ENCODE measurements at places on chromosomes 3 and 15.

GRCh38 chr3:60571511-60571910, 679.7 kb downstream of the FHIT start:
- no peak for DNase-seq

DNA sequence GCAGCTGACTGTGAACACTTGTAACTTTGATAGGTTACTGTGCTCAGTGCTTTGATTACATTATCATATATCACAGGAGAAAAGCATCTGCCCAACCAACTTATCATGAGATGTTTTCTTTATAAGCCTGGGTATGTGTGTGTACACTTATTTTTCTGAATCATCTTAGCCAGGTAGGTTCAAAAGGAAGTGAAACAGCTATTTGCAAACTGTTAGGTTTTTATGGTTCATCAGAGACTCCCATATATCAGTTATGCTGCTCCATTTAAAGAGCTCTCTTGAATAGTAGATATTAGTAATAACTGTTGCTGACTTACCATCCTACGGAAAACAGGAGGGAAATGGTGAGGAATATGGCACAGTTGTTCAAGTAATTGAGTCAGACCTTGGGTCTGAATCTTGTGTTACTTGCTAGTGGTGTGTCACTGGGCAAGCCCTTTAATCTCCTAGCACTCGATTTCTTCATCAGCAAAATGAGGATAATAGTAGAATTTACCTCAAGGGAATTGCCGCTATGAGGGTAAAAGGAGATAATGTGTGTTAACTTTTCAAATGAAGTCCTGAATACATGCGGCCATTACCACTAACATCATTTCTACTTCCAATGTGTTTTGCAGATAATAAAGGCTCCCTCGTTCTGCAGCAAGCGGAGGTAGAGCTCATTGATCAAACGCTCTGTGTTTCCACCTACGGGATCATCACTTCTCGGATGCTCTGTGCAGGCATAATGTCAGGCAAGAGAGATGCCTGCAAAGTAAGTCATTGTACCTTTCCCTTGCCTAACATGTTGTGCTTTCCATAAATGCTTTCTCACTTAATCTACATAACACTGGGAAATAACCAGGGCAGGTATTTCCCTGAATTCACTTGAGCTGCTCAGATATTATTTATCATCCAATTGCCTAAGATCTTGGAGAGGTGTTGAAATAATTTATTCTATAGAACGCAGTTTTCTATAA, 7.8 kb upstream of the C3orf52 start:
- no peak for DNase-seq

DNA sequence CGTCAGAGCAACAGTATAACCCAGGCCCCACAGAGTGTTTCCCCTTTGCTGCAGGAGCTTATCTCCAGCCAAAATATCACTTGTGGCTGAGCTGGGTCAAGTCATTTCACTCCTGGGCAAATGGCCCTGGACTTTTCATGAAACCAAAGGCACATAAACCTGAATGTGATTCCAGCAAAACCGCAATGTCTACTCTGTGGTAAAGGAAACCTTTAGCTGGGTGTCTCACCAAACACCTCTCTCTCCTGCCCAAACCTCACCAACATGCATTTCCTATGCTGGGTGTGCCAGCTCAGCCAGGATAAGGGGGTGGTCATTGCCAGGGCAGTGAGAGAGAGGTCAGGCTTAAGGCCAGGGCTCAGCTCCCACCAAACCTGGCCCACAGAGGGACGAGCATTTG, 67.4 kb downstream of the GTPBP8 start:
- no peak for DNase-seq

- no peak for DNase-seq
These were observed 830 bp upstream of the RNF13 start for GRCh38 chr3:149812165-149812605.
